ENCODE measurements at places on chromosomes 1 and 21.

DNA sequence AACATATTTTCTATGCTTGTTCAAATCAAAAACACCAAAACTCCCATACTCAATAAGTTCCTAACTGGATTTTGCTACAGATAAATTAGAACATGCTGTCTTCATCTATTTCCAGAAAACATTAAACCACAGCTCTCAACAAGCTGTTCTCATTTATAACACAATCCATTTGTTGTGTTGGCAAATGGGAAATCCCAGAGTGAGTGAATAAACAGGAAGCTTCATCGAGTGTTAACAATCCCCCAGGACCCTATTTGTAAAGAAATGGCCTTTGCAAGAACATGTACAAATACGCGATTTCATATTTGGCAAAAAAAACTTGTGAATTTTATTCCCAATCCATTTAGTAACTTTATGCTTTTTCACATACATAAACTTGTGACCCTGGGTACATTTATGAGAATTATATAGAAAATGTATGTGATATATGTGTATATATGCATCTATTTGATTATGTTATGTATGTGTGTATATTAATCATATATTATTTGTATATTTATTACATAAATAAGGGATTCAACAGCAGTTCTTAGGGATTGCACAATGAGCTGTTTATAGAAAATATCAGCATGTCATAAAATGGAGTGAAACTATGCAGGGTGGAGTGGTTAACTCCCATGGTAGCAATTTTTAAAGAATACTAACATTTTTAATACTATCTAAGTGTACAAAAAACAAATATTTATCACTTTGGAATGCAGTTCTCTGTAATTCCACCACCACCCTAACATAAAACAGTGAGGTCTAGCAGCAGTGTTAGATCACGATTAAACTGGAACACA, 160.0 kb downstream of the NEGR1 start:
- DNase-seq: peak; percentile 1

- no peak for DNase-seq
Measured at GRCh38 chr1:66288048-66288447, 245.9 kb upstream of the SGIP1 start.

DNA sequence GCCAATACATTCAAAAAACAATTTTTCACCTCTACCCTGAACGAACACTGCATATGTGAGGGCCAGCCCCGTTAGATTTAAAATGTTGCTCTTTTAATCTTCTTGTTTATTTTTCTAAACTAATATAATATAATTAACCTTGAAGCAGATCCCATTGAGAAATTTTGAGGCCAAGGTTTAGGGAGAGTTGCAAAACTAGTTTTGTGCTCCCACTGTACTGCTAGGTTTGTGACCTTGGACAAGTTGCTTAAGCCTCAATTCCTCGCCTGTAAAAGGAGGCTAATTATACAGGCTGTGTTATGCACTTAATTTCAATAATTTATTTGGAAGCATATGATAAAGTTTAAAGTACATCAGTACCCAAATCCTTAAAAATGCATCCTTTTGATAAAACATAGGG, 3.7 kb downstream of the IL23R start:
- DNase-seq: no peak

- no peak for DNase-seq
Measured at GRCh38 chr1:59580257-59580656, 234.5 kb upstream of the HOOK1 start.

DNA sequence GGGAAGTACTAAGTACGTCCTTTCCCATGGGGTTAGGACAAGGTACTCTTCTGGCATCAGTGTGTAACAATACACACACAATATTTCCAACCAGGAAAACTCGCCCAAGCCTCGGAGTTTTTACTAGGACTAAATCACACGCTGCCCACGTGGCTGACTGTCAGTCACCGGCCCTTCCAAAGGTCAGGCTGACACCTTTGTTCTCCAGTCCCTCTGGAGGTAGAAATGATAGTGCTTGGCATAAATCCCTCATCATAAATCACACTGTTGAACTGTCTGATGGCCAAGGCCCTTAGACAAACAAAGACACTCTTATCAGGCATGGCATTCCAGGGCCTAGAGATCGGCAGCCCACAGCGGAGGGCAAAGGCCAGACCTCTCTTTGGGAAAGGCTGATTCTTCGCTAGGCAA, 16.9 kb upstream of the SLAMF9 start:
- DNase-seq: no peak

DNA sequence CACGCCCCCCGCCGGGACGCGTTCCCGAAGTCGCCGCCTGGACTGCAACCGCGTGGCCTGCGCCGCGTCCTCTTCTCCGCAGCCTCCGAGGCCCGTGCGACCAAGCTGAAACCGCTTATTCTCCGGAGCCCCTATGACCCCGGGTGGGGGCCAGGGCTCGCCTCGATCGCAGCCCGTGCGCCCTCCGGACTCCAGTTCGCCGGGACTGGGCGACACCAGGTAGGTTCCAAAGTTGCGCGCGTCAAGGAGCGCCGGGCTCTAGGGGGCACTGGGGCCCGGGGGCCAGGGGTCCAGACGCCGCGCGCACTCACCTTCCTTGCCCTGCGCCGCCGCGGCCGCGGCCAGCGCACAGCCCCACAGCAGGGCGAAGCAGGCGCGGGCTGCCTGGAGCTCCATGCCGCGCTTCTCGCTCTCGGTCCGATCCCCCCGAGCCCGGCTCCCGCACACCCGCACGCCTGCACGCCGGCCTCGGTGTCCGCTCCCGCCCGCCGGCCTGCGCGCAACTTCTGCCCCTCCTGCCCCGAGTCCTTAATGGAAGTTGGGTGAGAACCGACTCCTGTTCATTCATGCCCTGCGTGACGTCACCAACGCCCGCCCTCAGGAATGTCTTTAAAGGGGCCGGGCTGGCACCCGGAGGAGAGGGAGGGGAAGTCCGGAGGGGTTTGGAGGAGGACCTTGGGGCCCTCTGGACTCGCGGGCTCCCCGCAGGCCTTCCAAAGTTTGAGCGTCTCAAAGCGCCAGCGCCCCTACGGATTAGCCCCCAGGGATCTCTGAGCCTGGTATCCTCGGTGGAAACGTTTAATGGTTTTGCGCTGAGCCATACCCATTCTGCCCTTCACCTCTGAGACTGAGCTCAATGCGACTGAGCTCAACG, at the start of gene EPHA2:
EPHA2 (minus strand) TSS at position 533 of the 874 bp plus-strand sequence; CDS start at position 396, 137 bp downstream.
- DNase-seq: peak; percentile 96

- no peak for DNase-seq
Measured at GRCh38 chr1:30744060-30744756, 13.4 kb downstream of the LAPTM5 start.

DNA sequence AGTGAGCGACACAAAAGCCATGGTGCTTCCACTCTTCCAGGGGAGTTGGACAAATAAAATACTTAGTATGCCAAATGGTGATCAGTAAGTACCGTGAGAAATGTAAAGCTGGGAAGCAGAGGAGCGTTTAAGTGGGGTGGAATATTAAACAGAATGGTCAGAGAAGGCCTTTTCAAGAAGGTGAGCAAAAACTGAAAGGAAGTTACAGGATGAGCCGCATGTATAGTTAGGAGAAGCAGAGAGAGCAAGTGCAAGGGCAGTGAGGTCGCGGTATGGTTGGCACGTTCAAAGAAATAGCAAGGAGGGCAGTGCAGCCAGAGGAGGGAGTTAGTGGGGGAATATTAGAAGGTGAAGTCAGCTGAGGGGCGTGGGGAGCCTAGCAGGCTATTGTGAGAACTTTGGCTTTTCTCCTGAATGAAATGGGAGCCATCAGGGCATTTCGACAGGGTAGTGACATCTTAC, 748 bp upstream of the ATP6V0B start:
- DNase-seq: no peak

DNA sequence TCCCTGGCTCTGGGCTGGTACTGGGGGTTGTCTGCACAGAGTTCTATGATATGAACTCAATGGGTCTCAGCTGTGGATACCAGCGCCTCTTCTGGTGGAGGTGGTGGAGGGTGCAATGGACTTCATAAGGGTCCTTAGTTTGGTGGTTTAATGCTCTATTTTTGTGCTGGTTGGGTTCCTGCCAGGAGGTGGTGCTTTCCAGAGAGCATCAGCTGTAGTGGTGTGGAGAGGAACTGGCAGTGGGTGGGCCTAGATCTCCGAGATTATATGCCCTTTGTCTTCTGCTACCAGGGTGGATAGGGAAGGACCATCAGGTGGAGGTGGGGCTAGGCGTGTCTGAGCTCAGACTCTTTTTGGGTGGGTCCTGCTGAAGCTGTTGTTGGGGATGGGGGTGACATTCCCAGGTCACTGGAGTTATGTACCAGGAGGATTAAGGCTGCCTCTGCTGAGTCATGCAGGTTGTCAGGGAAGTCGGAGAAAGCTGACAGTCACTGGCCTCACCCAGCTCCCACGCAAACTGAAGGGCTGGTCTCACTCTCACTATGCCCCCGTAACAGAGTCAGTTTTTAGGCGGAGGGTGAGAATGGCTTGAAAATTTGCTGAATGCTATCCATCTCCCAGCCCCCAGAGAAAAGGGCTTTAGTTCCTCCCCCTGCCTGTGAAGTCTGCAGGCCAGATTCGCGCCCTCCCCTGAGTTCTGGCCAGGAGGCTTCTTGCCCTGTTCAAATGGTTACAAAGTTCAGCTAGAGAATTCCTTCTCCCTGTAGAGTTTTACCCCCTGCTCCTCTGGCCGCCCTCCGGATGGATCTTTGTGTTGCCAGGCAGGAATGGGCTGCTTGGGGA, 902.9 kb downstream of the LTN1 start:
- DNase-seq: no peak

- peak; percentile 55 for DNase-seq
Measured at GRCh38 chr1:53508991-53509666, 49.9 kb downstream of the DMRTB1 start.

DNA sequence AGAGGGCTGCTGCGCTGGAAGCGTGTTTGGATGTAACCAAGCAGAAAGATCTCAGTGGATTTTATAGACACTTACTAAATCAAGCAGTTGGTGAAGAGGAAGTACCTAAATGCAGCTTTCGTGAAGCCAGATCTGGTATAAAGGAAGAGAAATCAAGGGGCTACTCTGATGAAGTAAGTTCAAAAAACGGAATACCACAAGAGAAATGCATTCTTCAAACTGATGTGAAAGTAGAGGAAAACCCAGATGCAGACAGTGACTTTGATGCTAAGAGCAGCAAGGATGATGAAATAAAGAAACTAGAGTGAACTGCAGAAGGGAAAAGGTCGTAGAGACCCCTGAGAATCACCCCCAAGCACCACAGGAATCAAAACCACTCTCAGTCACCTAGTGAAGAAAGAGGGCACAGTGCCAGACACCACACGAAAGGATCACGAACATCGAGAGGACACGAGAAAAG, 40.8 kb upstream of the NEXN start:
- DNase-seq: no peak

DNA sequence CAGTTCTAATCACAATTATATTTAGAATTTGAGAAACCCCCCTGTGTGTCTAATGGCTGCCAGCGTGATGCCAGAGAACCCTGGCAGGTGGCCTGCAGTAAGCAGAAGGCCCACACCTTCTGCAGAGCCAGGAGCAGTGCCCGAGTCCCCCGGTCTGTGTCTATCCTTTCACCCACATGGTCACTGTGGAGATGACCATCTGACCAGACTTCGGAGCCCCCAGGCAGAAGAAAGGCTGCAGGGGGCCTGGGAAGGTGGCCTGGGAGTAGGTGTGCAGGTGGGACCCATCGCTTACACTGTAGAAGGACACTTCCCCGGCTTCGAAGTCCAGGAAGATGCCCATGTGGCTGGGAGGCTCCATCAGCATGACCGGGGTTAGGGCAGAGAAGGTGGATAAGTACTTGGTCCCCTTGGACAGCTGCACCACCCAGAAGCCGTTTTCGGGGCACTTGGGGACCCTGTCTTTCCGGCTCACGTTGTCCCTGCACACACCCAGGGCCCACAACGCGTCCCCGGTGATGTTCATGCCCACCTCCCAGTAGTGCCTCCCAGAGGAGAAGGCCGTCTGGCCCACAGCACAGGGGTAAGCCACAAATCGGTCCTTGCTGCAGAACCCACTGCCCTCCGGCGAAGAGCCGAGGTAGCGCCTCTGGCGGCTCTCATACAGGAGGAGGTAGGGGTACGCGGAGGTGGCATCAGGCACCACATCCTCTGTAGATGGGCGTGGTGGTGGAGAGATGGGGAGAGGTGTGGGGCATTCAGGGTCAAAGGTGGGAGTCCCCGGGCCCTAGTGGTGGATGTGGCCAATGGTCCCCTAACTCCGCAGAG, 1.6 kb upstream of the TRIM11 start:
- DNase-seq: no peak

DNA sequence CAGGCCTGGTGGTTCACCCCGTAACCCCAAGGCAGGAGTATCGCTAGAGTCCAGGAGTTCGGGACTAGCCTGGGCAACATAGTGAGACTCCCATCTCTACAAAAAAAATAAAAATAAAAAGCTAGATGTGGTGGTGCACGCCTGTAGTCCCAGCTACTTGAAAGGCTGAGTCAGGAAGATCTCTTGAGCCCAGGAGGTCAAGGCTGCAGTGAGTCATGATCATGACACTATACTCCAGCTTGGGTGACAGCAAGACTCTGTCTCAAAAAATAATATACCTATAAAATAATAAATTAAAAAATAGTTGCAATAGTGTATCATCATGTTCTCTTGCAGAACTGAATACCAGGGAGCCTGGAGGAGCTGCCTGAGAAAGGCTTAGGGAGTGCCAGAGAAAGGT, 19.9 kb upstream of the TMEM39B start:
- DNase-seq: no peak

- DNase-seq: no peak
Measured at GRCh38 chr1:62800281-62800680, 16.3 kb downstream of the ATG4C start.

DNA sequence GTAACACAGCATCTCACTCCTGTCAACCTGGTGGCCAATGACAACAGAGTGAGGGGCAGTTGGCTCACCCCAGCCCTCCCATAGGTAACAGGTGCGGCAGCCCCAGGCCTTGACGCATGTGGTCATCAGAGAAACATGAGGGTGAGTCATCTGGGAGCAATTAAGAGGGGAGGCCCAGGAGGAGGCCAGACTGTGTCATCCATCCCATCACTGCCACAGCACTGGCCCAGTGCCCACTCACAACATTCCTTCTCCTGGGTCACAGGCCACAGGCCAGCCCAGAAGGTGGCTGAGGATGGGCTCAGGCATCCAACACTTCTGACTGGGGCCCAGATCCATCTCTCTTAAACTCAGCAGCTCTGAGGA, 17.1 kb downstream of the TEX35 start:
- DNase-seq: no peak

DNA sequence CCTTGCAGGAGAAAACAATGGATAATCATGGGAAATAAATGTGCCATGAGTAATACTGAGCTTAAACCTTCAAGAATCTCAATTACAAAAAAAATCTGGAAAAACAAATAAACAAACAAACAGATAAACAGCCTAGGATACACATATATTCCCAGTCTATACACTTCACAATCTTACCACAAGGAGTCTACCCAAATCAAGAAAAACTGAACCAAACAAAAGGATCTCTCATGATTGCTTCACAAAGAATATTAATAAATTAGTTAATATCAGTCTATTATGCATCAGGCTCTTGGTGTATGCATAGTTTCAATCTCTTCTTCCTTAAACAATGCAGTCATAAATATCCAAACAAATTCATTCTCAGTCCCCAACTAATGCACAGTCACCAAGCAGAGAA, 3.2 kb upstream of the ESRRG start:
- no peak for DNase-seq

DNA sequence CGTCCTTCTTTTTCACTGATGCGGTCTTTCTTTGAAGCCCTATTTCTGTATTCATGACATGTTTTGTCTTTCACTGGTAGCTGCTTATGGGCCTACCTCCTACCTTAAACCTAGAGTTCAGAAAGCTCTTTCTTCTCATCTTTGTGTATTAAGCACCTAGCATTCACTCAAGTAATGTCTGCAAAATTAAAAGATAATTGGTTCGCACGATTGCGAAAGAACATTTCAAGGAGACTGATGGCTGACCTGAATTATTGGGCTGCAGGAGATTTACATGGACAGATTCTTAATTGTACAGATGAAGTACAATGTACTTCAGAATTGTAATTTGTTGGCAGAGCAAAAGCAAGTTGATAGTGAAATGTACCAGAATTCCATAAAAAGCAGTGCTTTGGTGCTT, 206.4 kb downstream of the PCP4 start:
- no peak for DNase-seq

All from right kidney (tissue), 9 donors.